ENCODE measurements at places on chromosomes 4 and X.
A peak's percentile ranks its signal among the peaks of the same experiment; 100 is the strongest.

DNA sequence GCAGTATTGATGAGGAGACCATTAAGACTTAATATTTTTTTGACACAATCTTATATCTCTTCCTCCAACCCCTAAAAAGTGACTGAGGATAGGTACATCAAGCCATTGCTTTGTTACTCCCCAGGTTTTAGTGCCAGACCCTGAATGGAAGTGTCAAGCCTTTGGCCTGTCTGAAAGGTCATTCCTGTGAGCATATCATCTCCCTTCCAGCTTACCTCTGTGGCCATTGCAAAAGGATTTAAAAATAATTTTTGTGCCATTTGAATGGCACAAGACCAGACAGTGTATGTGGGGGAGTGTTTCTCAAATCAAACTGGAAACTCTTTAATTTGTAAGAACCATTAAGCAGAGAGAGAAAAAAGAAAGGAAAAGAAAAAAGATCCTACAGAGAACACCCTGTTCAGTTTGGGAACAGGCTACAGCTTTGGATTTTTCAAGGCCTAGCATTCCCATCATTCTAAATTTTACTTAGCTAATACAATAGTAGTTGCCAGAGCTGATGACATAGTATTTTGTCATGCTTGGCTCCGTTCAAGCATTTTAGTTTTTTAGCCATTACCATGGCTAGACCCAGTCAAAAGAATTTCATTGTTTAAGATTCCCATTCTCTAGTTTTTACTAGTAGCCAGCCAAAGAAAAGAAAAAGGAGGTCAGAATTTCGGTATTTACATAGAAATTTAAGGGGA lies 49.6 kb downstream of the HPF1 start:
- DNase-seq: no peak

GRCh38 chrX:96474029-96474740 lies 210.5 kb upstream of the DIAPH2 start:
- DNase-seq: no peak

GRCh38 chr4:76723924-76724323 lies 174.0 kb downstream of the SOWAHB start:
- DNase-seq: no peak

GRCh38 chr4:174262624-174263444 lies 20.6 kb downstream of the FBXO8 start:
- no peak for DNase-seq

DNA sequence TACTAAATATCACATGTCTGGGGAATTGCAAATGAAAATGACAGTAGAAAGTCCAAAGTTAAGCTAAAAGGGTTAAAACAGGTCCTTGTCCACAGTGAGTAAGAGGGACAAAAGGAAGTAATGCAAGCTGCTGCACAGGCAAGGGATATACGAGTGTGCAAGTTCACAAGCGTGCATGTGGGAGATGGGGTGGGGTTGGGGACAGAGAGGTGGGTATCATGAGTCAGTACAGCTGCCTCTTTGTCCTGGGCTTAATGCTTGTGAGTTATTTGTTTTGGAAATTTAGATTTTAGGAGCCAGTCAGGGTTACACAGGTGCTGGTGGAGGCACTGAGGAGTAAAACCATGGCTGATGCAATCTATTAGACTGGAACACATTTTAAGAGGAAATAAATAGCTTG lies 3.3 kb upstream of the GPRASP2 start:
- DNase-seq: no peak

GRCh38 chr4:100086766-100087431 lies 103.4 kb downstream of the DDIT4L start:
- no peak for DNase-seq

GRCh38 chr4:152374153-152374552 lies 161.7 kb downstream of the FBXW7 start:
- DNase-seq: no peak

DNA sequence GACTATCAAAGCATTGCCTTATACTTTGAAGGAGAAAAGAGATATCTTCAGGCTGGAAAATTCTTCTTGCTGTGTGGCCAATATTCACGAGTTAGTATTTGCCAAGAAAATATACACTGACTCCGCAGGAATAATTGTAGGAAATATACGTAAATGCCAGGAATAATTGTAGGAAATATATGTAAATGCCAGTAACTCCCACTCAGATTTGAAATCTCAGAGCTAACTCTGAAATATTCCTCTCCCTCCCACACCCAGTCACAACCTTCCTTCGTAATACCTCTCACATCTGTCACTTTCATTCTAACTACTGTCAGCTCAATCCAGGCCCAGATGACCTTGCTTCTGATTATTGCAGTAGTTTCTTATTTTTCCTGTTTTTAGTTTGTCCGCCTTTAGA lies 73.5 kb downstream of the WDR19 start:
- no peak for DNase-seq

GRCh38 chrX:51795136-51795535 lies 51.9 kb downstream of the GSPT2 start:
- DNase-seq: no peak

- DNase-seq: peak; percentile 23
These were observed 761 bp downstream of the FGFRL1 start for GRCh38 chr4:1012034-1012739.

DNA sequence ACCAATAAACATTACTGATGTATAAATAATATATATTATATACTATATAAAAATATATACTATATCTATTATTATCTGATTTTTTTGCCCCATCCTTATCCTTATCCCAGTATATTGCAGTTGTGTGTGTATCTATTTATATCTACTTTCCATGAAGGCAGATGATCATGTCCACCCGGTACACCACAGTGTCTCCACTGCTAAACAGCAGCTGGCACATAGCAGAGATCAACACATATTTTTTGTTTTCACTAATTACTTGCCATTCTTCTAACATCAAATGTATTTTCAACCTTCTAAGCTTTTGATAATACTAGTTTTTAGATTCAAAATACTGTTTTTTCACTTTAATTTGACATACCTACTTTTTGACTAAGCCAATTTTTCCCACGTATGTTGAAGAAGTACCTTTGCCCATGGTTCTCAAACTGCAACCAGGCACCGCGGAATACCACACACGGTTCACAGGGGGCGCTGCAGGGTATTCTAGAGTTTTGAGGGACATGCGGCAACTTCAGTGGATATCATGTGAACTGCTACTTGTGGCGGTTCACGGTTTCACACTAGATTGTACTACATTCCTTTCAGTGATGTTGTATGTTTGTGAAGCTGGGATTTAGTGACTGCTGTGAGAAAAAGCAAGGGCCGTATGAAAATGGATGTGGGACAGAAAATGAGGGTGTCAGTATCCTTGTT lies 182.5 kb upstream of the NPY2R start:
- DNase-seq: peak; percentile 4

GRCh38 chr4:141860974-141861373 lies 224.6 kb downstream of the IL15 start:
- DNase-seq: no peak

DNA sequence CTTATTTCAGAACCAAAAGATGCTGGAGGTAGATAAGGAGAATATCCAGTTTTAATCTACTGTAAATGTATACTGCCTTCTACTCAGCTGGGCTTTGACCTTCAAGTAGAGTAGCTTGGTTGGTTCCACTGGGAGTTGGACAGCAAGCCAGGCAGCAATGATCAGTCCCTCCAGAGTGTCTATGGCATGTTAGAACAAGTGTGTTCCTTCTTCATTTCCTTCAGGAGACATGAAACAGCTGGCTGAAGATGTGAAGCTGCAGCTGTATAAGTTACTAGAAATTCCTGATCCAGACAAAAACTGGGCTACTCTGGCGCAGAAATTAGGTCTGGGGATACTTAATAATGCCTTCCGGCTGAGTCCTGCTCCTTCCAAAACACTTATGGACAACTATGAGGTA lies 111.1 kb downstream of the NFKB1 start:
- DNase-seq: no peak

DNA sequence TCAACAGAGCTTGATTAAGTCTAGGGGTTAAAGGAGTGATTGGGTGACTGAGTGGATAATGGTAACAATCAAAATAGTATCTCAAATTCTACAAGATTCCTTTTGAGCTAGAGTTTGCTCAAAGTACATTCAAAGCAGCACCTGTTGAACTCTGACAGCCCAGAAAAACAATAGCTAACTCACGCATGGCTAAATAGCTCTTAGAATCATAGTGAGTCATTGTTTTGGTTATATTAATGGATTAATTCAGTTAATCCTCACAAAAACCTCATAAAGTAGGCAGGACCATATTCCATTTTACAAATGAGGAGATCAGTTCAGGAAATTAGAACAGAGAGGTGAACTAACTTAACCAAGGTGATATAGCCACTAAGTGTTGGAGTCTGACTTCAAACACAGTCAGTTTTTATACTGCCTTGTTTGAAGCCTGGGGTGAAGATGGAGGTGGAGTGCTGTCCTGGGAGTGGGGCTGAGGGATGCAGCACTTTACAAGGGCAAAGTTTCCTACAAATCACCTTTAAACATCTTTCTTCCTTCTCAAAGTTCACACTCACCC lies 35.9 kb upstream of the PPM1K start:
- no peak for DNase-seq

All from stimulated activated CD4-positive, alpha-beta T cell treated with anti-CD3 and anti-CD28 coated beads, Interleukin-1b, Interleukin-23, amount 100 ng/mL, for 1 hour (primary cell).